ENCODE measurements at places on chromosomes 2 and 18.

DNA sequence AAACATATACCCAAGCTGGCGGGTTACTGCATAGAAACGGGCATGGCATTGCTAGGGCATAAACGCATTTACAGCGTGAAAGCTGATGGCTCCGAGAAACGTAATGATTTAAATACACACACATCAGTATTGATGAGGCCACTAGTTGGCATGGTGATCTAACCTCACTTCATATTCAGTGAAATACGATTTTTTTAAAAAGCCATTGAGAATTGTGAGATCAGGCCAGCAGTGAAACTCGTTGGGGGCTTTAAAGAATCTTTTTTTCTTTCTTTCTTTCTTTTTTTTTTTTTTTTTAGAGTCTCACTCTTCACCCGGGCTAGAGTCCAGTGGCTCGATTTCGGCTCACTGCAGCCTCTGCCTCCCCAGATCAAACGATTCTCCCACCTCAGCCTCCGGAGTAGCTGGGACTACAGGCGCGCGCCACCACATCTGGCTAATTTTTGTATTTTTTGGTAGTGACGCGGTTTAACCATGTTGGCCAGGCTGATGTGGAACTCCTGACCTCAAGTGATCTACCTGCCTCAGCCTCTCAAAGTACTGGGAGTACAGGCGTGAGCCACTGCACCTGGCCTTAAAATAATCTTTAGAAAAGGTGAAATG lies 2.4 kb upstream of the SMAD7 start:
- peak overlapping the region; percentile 96 for H3K4me3 ChIP-seq
- DNase-seq: no peak
- no peaks in the 10 kb centered on the region for H3K27me3 ChIP-seq
- peaks cover 10% of the 10 kb centered on the region for H3K4me1 ChIP-seq
- H3K36me3 ChIP-seq: peaks cover 15% of the 10 kb centered on the region

- no peak for DNase-seq
- no peaks in the 10 kb centered on the region for H3K4me1 ChIP-seq
- H3K4me3 ChIP-seq: no peak overlapping the region
- no peaks in the 10 kb centered on the region for H3K27me3 ChIP-seq
- H3K36me3 ChIP-seq: no peaks in the 10 kb centered on the region
Measured at GRCh38 chr2:128799730-128800129, 481.1 kb upstream of the HS6ST1 start.

- H3K27me3 ChIP-seq: peaks cover 78% of the 10 kb centered on the region
- peaks cover 6% of the 10 kb centered on the region for H3K4me1 ChIP-seq
- no peak overlapping the region for H3K27ac ChIP-seq
- no peaks in the 10 kb centered on the region for H3K36me3 ChIP-seq
Measured at GRCh38 chr2:70944111-70944690, 8.5 kb downstream of the ATP6V1B1 start.

DNA sequence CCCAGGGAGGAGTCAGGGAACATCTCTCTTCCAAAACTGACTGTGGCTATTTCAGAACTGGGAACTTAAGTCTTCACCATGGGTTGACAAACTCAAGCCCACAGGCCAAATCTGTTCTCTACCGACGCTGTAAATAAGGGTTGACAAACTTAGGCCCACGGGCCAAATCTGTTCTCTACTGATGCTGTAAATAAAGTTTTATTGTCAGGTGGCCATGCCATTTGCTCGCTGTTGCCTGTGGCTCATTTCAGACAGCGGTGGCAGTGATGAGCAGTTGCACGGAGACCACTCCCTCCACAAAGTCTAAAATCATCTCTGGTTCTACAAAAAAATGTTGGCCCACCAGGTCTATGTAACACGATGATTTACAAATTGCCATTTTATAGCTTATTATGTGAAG lies 160.9 kb downstream of the MYT1L start:
- no peak for DNase-seq
- no peaks in the 10 kb centered on the region for H3K36me3 ChIP-seq
- H3K27ac ChIP-seq: no peak overlapping the region
- no peaks in the 10 kb centered on the region for H3K27me3 ChIP-seq
- no peak overlapping the region for H3K4me3 ChIP-seq

DNA sequence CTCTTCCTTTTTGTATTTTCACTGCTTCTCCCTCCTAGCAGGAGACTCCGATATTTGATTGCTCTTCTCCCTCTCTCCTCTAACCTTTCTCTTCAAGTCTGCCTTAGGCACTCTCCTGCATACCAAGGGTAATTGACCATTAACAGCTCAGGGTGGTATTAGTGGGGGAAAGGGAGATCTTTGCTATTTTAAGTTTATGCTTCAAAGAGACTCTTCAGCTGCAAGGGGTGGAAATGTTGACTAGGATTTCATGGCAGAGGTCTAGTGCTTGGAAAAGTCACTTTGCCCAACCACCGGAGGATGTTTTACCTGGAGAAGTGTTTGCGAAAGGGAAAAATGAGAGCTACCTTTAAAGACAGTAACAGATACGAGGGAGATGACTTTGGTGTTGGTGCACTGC lies 453.7 kb downstream of the SLC4A3 start:
- no peaks in the 10 kb centered on the region for H3K27me3 ChIP-seq
- H3K4me1 ChIP-seq: peaks cover 15% of the 10 kb centered on the region
- H3K4me3 ChIP-seq: no peak overlapping the region
- no peaks in the 10 kb centered on the region for H3K36me3 ChIP-seq
- H3K27ac ChIP-seq: no peak overlapping the region
- DNase-seq: peak; percentile 56

- no peaks in the 10 kb centered on the region for H3K36me3 ChIP-seq
- H3K4me3 ChIP-seq: peak overlapping the region; percentile 64
- H3K4me1 ChIP-seq: peaks cover 12% of the 10 kb centered on the region
- no peak for DNase-seq
- H3K27ac ChIP-seq: no peak overlapping the region
Measured at GRCh38 chr18:62323483-62324180, 1.5 kb upstream of the TNFRSF11A start.

- DNase-seq: no peak
- H3K36me3 ChIP-seq: no peaks in the 10 kb centered on the region
- H3K27me3 ChIP-seq: no peaks in the 10 kb centered on the region
- H3K27ac ChIP-seq: no peak overlapping the region
Measured at GRCh38 chr2:111712940-111713515, 171.0 kb downstream of the ANAPC1 start.

- H3K4me3 ChIP-seq: no peak overlapping the region
- H3K27me3 ChIP-seq: no peaks in the 10 kb centered on the region
- no peak overlapping the region for H3K27ac ChIP-seq
- H3K4me1 ChIP-seq: peaks cover 9% of the 10 kb centered on the region
- no peaks in the 10 kb centered on the region for H3K36me3 ChIP-seq
- peak; percentile 82 for DNase-seq
Measured at GRCh38 chr2:187499941-187500532, 52.0 kb upstream of the CALCRL start.

- H3K4me1 ChIP-seq: no peaks in the 10 kb centered on the region
- no peak for DNase-seq
- H3K4me3 ChIP-seq: no peak overlapping the region
- no peak overlapping the region for H3K27ac ChIP-seq
- peaks cover 17% of the 10 kb centered on the region for H3K36me3 ChIP-seq
Measured at GRCh38 chr2:190938771-190939335, 58.2 kb downstream of the GLS start.

DNA sequence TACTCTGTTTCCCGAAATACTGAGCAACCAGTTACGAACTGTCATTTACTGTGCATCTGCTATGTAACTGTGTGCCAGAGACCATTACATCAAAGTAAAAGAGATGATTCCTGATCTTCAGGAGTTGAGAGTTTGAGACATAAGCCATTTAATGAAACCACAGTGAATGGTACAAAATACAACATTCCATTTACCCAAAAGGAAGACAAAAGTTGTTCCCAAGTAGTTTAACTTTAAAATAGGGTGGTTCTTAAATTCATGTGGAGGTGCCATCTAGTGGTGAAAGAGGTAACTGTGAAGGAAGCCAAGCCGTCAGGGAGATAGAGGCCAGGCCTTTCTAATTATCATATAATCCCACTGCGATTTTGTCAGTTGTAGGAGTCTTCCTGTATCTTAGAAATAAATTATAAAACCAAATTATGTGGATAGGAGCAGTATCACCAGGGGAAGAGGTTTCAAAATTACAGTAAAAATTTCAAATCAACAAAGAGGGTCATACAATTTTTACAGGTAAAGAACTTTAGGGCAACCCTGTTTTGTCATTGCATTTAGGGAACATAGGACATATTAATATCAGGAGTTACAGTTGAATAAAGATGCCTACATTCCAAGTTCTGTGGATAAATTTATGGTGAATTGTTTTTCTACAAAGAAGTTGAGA lies 67.7 kb downstream of the EPAS1 start:
- peaks cover 27% of the 10 kb centered on the region for H3K27me3 ChIP-seq
- peaks cover 7% of the 10 kb centered on the region for H3K4me1 ChIP-seq
- no peaks in the 10 kb centered on the region for H3K36me3 ChIP-seq
- H3K4me3 ChIP-seq: no peak overlapping the region
- H3K27ac ChIP-seq: no peak overlapping the region

GRCh38 chr2:9308186-9308955 lies 101.8 kb downstream of the ASAP2 start:
- no peaks in the 10 kb centered on the region for H3K27me3 ChIP-seq
- no peak overlapping the region for H3K4me3 ChIP-seq
- no peak for DNase-seq
- no peak overlapping the region for H3K27ac ChIP-seq
- no peaks in the 10 kb centered on the region for H3K4me1 ChIP-seq

DNA sequence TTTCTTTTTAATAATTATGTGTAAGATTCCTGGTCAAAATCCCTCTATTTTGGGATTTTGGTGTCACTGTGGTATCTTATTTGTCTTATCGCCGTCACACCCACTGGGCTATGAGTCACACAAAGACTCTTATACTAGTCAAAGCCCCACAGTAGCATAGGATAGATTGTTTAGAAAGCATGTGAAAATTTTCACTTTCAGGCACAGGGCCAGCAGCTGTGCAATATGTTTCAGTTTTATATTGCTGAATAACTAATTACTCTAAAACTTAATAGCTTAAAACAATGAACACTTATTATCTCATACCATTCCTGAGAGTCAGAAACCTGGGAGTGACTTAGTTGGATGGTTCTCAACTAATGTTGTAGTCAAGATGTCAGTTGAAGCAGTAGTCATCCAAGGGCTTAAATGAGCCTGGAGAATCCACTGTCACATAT lies 24.0 kb downstream of the CFAP210 start:
- no peak overlapping the region for H3K27ac ChIP-seq
- no peak overlapping the region for H3K4me3 ChIP-seq
- DNase-seq: no peak
- no peaks in the 10 kb centered on the region for H3K36me3 ChIP-seq
- H3K27me3 ChIP-seq: peaks cover 42% of the 10 kb centered on the region
- no peaks in the 10 kb centered on the region for H3K4me1 ChIP-seq

- H3K27me3 ChIP-seq: no peaks in the 10 kb centered on the region
- no peak overlapping the region for H3K4me3 ChIP-seq
- no peak overlapping the region for H3K27ac ChIP-seq
- no peaks in the 10 kb centered on the region for H3K36me3 ChIP-seq
- H3K4me1 ChIP-seq: no peaks in the 10 kb centered on the region
- DNase-seq: no peak
Measured at GRCh38 chr2:64960819-64961218, 28.4 kb upstream of the SLC1A4 start.

GRCh38 chr2:153403940-153404339 lies 74.6 kb downstream of the RPRM start:
- peak overlapping the region; percentile 86 for H3K4me3 ChIP-seq

GRCh38 chr2:11422491-11422865 lies 43.5 kb downstream of the E2F6 start:
- H3K36me3 ChIP-seq: no peaks in the 10 kb centered on the region
- no peaks in the 10 kb centered on the region for H3K27me3 ChIP-seq
- no peak for DNase-seq
- no peak overlapping the region for H3K4me3 ChIP-seq

DNA sequence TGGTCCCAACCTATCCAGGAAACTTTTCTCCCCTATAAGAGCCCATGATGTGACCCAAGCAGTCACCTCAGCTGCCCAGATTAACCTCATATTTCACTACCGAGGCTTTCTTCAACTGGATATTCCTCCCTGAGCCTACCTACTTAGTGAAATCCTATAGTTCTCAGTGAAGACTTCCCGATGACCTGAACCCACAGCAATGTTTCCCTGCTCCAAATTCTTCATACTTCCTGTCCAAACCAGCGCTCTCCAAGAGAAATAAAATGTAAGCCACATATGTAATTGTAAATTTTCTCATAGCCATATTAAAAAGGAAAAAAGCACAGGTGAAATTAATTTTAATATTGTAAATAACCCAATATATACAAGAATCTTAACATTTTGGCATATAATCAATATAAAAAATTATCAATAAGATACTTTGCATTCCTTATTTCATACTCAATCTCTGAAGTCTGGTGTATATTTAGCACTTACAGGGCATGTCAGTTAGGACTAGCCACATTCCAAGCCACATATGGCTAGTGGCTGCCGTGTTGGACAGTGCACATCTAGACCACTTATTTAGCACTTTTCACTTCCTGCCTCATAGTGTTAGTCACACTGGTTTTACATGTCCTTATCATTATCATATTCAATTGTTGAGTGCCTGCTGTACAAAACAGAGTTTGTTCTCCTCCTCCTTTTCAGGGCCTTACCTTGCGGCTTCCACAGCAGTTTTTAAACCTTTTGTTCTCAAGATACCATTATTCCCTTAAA lies 1.9 kb upstream of the STAT4 start:
- peaks cover 5% of the 10 kb centered on the region for H3K4me1 ChIP-seq
- H3K36me3 ChIP-seq: no peaks in the 10 kb centered on the region

DNA sequence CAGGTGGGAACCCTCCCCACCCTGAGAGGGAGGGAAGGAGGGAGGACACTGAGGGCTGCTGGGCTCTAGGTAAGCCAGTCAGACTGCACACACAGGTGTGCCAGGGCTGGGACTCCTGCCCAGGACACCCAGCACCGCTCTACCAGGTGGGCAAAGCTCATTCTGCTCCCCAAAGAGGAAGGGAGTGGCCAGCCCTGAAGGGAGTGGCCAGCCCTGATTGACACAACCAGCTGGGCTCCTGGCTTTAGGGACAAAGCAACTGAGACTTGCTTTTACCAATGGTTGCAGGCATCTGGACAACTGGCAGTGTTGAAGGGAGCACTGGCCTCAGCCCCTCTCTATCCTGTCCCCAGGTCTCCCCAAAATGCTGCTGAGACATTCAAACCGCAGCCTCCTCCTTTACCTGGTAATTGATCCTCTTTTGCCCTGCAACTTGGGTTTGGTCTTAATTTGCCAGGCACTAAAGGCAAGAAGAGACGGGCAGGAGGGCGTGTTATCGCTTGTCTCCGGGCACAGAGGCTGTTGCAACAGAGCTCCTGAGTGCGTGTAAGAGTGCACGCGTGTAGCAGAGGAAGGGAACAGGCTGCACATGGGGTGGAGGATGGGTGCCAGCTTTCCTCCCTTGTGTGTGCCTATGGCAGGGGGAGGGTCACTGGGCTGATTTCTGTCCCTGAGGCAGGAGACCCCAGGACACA lies 14.5 kb upstream of the FOSL2 start:
- no peaks in the 10 kb centered on the region for H3K4me1 ChIP-seq
- no peaks in the 10 kb centered on the region for H3K36me3 ChIP-seq
- H3K27ac ChIP-seq: no peak overlapping the region

DNA sequence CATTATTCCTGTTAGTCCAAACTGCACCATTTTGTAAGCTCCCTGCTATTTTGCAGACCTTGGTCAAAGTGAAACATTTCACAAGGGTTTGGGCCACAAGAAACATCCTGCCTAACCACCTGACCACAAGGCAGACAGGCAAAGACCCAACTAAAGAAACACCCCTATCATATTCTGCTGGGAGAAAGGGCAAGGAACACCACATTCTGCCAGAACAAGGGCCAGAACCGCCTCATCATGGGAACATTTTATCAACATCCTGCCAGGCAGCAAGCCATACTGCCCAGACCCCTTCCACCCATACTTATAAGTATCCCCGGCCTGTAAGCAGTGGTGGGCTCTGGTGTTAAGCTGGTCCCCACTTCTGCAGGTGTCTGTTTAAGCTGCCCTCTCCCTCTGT lies 12.0 kb upstream of the RAB31 start:
- no peak overlapping the region for H3K27ac ChIP-seq
- DNase-seq: no peak
- no peaks in the 10 kb centered on the region for H3K36me3 ChIP-seq

All from endodermal cell (in vitro differentiated cells).